ENCODE measurements at places on chromosomes 4 and X. TPM values are rescaled to one million over a fixed set of nuclear protein-coding genes. Genes with fewer than 3 reads are reported as not detected.

RAI2 gene
- total RNA-seq, result 7.2 TPM

SPANXC gene
- total RNA-seq, result not detected

GRCh38 chrX:47687263-47687662 lies 28.3 kb upstream of the UXT start:
- DNase-seq, result no peak

DNA sequence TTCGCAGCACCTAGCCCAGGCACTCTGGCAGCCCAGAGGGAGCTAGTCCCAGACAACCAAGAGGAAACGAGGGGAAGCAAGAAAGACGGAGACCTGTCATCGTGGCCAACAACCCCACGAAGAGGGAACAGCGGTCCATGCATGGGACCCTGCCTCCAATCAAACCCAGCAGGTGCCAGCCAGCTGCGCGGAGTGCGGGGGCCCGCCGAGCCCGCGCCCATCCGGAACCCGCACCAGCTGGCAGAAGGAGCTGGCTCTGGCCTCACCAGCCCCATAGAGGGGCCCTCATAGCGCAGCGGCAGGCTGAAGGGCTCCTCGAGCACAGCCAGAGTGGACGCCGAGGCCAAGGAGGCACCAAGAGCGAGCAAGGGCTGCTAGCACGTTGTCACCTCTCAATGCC lies 332.4 kb upstream of the MAGEB18 start:
- no peak for DNase-seq

GRCh38 chr4:138816875-138817274 lies 198.7 kb upstream of the NOCT start:
- no peak for DNase-seq

GRCh38 chr4:32745351-32745750 lies 2025.2 kb downstream of the PCDH7 start:
- DNase-seq, result no peak
